ENCODE measurements at places on chromosomes 13 and 19. TPM values are rescaled to one million over a fixed set of nuclear protein-coding genes. Genes with fewer than 3 reads are reported as not detected.

CGB8 gene
- not detected for total RNA-seq

KCTD15 gene
- total RNA-seq: 69.7 TPM

DNA sequence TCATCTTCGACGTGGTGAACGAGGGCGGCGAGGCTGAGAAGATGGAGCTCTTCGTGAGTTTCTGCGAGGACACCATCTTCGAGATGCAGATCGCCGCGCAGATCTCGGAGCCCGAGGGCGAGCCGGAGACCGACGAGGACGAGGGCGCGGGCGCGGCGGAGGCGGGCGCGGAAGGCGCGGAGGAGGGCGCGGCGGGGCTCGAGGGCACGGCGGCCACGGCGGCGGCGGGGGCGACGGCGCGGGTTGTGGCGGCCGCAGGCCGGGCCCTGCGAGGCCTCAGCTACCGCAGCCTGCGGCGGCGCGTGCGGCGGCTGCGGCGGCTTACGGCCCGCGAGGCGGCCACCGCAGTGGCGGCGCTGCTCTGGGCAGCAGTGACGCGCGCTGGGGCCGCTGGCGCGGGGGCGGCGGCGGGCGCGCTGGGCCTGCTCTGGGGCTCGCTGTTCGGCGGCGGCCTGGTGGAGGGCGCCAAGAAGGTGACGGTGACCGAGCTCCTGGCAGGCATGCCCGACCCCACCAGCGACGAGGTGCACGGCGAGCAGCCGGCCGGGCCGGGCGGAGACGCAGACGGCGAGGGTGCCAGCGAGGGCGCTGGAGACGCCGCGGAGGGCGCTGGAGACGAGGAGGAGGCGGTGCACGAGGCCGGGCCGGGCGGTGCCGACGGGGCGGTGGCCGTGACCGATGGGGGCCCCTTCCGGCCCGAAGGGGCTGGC, 52.6 kb downstream of the MAP4K1 start:
- no peak for DNase-seq

DNA sequence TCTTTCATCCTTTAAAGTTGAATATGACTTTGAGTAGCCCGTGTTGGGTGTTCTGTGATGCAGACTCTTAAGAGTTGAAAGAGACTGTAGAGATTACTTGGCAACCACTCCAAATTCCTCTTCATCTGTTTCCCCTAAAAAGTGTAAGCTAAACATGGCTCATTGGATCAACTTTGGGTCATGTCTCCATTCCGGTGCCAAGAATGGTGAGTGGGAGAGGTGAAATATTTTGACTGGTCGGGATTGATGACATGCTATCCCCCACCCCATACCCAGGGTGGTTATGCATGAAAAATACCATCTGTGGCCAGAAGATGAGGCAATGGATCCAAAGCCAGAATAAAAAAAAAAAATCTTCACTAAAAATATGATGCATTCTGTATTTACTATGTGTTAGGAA, 281.3 kb upstream of the SOX21 start:
- DNase-seq: no peak

DNA sequence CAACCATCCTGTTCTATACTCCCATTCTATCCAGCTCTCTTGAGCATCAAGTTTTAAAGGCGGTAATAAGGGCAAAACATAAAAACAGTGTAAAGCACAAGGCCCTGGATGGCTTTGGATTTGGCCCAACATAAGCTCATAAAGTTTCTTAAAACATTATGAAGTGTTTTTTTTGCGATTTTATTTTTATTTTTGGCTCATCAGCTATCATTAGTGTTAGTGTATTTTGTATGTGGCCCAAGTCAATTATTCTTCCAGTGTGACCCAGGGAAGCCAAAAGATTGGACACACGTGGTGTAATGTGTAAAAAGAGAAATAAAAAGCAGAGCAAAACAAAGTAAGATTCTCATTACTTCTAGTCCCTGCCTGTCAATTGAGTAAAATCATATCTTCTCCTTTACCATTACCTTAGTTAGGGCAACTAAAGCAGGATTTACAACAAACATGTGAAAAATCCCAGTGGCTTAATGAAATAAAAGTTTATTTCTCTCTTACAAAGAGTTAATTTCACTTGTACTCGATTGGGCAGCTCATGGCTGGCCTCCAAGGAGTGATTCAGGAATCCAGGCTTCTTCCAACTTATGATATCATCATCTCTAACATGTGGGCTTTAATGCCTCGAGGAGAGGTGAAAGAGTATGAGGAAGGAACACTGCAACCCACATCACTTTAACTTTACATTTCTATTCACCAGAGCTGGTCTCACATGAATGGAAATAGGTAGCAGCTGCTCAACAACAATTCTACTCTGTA, 725.2 kb upstream of the SLITRK1 start:
- DNase-seq: no peak

DNA sequence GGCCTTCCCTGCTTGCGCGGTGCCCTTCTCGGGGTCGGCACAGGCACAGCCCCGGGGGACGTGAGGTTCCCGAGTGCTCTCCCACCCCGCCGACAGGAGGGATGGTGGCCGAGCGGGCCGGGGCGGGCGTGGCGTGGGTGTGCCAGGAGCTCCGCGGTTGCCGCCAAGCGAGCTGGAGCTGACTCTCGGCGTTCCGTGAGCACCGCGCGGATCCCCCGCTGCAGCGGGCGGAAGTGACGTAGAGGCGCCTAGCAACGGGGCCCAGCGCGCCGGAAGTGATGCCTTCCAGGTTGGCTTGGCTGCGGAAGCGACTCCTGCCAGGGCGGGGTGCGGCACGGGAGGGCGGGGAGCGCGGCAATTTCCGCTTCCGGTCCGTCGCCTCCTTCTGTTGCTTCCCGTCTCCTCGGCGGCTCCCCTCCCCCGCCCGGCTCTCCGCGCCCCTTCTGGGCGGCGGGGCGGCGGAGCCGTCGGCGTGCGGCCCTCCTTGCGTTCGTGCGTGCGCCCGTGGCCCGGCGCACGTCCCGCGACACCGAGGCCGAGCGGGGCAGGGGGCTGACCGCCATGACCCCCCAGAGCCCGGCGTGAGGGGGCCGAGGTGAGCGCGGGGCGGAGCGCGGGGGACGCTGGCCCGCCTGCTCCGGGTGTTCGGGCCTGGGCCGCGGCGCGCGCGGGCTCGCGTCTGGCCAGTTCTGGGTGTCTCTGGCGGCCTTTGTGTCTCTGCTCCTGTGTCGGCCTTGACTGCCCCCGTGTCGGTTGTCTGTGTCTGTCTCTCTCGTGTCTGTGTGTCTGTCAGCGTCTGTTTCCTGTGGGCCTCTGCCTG, at the start of gene EPN1:
EPN1 (plus strand) TSS at position 386 of the 820 bp plus-strand sequence. CDS start 3,402 bp downstream, outside the sequence.
- DNase-seq: peak; percentile 100

ZNF350 gene
- total RNA-seq: 20.8 TPM

DNA sequence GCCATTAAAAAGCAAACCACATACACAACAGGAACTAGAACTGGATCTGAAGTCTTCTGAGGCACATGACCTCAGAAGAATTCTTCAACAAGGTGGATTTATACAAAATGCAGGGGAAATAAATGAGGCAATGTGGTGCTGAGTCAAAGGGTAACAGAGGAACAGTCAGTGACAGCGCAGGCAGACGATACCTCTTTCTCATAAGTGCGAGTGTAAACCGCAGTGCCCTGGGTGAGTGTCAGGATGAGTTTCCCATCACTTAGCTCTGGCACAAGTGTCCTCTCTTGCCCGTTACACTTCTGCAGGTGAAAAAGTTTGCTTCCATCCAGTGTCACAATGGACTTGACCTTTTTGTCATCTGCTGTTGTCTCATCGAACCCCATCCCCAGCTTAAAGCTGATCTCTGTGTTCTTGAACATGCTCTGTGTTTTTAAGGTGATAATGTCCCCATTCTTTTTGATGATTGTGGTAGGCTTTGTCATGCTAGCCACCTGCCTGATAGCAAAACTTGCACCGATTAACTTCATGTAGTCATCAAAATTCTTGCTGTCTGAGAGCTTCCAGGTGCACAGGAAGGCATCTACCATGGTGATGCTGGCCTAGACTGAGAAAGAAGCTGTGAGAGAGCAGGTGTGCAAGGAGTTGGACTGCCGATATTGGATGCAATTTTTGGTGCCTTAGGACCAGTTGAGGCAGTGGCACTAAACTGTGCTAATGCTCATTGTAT, 97.3 kb downstream of the AKAP11 start:
- DNase-seq: no peak

F10 gene
- total RNA-seq: 0.82 TPM

DNA sequence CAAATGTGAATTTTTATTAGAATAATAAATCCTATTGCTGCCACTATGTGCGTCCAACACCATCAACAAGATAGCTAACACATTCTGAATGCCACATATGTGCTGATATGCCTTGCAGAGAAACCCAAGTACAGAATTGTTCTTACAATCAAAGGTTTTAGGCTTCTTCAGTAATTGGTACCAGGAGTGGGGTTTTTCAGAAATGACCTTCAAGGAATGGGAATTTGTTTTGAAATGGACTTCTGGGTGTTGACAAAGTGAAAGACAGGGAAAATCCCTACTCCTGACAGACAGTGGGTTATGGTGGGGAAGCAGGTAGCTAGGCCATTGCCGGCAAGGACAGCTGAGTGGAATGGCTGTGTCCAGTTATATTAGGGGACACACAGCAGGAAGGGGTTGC, 5.7 kb downstream of the SYT3 start:
- DNase-seq: no peak

GRCh38 chr13:39554371-39554770, 48.6 kb downstream of the LHFPL6 start:
- DNase-seq: no peak

GRCh38 chr19:51094696-51095279, 12.1 kb upstream of the KLK14 start:
- DNase-seq: peak; percentile 50

GRCh38 chr13:21670006-21670882, 629 bp upstream of the FGF9 start:
- DNase-seq: peak; percentile 68

DNA sequence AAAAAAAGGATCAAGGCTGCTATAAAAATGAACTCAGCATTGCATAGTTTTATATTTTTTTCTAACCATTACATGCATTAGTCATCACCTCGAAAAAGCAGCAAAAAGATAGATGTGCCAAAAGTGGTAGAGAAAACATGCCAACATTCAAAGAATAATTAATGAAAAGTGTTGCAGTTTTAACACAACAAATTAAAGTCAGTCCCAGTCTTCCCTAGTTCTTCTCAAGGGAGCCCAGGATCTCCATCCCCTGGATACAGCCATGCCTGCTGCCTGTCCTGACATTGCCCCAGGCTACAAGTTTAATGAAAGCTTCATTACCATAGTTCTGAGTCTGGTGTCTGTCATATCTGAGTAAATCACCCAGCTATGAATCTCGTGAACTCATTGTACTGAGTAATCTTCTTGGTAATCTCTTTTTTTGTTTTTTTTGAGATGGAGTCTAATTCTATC, 116.6 kb upstream of the KLF12 start:
- DNase-seq: no peak

MIER2 gene
- 3.7 TPM for total RNA-seq

SPIB gene
- under 0.01 TPM for total RNA-seq

RAB3A gene
- total RNA-seq: 42.0 TPM

- no peak for DNase-seq
Observed at GRCh38 chr13:38262211-38262610, 87.4 kb upstream of the UFM1 start.

- DNase-seq: no peak
Observed at GRCh38 chr19:16928916-16929315, 40.1 kb downstream of the F2RL3 start.

DNA sequence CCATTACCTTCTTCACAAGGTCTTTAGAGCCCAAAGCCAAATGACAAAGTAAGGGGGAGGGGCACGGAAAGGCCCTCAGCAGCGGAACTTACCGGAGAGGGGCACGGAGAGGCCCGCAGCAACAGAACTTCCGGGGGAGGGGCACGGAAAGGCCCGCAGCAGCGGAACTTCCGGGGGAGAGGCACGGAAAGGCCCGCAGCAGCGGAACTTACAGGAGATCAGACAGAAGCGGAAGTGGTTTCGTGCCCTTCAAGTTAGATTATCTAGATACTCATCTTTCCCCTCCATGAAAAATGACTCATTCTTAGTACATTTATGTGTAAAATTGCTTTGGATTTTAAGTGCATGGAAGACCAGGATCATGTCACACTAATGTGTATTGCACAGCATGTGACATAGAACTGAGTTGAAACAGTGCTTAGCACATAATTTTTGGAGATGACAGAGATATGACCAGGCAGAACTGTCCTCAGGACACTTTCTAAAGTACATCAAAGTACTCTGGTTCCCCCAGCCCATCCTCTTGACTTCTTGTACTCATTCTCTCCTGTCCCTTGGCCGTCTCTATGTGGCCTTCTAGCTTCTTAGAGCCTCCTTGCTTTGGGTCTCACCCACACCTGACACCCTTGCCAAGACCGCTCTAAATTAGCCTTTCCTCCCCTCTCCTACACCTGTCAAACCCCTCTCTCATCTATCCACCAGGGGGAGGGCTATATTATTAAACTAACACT, 25.7 kb upstream of the TPTE2 start:
- DNase-seq: no peak

CGB7 gene
- not detected for total RNA-seq

DNA sequence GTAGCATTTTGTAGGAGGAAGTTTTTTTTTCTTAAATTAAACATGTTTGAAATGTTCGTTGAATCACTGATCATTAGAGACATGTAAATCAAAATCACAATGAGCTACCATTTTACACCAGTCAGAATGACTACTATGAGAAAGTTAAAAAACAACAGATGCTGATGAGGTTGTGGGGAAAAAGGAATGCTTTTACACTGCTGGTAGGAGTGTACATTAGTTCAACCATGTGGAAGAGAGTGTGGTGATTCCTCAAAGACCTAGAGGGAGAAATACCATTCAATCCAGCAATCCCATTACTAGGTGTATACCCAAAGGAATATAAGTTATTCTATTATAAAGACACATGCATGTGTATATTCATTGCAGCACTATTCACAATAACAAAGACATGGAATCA, 122.0 kb upstream of the ARGLU1 start:
- DNase-seq: no peak

DNA sequence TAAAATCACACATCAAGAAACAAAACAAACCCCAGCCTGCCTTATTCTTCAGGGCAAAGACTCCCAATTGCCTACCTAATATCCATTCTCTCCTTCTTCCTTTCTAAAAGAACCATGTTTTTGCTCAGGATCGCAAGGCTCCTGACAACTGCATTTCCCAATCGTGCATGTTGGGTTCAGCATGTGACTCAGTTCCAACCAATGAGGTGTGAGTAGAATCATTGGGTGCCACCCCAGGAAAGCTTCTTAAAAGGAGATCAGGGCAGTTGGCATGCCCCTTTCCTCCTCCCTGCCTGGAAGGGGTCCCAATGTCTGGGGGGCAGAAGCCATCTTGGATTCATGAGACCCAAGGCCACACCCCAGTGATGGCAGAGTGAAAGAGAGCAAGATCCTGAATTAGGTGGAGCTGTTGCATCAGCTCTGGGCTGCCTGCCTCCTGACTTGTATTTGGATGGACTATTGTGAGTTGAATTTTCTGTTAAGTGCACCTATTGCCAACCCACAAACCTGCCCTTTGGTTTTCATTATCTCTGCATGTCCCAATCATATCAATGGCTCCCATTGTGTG, 26.0 kb upstream of the UBAC2 start:
- DNase-seq: no peak
